ENCODE measurements at places on chromosomes 12 and 14.

- DNase-seq = no peak
Observed at GRCh38 chr14:68333262-68333661, 459.6 kb downstream of the ZFP36L1 start.

DNA sequence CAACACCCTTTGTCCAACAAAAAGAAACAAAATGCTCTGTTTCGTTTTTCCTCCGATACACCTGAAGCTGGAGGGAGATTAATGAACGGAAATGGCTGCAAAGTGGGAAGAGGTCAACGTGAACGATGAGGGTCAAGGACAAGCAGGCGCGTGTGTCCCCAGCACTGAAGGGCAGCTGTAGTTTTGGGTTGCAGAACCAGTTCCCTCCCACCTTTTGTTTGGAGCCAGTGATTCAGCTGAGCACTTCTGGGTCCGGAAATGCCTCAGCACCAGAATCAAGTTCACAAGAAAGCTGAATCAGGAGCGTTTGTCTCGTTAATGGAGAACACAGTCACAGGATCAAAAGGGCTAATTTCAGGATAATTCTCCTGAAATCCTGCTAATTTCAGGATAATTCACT is 51.1 kb upstream of the PWP1 start:
- DNase-seq = no peak

DNA sequence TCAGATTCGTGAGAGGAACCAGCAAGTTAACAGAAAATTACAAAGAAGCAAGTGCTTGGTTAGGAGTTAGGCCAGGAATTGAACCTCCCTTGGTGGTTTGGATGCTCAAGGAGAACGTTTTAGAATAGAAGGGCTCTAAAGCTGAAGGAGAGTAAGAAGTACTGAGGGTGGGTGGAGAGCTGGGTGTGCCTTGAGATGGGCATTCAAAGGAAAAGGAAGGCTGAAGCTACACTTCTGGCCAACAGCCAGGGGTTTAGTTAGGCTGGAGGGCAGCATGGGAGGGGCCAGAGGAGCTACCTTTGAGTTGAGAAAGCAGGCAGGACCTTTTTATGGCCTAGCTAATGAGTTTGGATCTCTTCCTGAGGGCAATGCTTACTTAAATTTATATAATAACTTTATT is 421.2 kb downstream of the CCDC91 start:
- no peak for DNase-seq

DNA sequence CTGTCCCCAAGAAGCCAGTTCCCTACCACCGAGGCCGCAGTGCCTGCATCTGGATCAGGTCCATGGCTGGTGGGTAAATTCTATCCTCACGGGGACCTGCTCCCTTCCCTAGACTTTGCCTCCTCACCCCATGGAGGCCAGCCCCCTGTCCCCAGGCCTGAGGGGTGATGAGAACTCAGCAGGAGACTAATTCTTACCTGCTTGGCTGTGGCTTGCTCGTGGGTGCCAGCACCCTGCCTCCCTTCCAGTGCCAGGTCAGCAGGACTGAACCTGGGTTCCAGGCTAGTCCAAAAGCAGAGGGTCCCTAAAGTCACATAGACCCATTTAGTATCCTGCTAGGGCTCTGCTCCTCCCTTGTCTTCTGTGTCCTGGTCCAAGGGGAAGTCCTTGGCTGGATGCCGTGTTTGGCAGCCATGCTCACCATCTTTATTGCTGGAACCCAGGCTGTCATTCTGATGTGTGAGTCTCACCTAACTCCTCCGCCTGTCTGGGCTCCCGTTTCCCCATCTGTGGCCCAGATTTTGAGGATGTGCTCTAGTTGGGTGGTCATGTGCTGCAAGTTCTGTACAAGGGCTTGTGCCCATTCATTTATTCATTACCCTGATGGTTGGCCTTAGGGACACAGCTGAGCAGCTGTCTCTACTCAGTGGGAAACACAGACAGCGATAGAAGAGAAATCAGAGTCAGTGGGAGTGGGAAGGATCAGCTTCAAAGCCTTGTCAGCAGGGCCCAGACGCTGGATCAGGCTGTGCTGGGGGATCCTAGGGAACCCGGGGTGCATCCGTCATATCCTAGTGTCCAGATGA is 949 bp downstream of the PLBD2 start:
- peak; percentile 40 for DNase-seq

DNA sequence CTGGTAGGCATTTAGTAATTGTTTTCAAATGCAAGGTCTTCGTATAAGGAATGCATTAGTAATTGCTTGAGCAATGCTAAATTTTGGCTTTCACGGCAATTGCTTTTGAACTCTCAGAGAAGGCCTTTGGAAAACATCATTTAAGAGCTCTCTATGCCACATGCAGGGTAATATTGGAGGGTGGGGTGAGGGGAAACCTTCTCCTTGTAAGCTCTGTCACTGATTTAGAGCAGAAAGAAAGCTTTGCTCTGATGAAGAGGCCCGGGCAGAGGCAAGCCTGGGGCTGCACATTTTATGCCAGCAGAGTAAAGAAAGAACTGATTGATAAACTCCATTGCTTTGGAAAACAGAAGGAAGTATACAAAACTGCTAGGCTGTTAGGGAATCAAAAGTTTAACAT is 70.9 kb downstream of the TRIM9 start:
- DNase-seq = no peak

DNA sequence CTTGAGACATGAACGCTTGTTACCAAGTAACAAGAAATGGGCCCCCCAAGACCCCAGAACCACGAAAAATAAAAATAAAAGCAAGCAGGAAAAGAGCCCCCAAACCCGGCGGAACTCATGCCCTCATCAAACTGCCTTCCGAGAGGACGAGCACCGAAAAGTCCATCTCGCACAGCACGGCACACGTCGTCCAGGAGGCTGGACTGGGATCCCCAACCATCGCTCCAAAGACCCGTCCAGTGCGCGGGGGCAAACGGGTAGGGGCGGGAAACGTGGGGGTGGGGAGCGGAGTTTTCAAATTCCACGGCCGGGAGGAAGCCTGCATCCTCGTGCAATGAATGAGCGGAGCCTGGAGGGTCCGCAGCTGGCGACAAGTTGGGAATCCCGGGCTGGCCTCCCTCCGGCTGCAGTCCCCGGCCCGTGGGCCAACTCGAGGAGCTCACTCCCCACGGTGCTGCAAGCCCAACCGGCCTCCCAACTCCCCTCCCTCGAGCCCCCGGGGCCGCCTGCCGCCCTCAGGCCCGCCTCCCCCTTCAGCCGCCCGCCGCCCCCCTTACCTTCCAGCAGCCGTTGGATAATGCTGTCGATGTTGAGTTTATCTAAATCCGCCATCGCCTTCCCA is 484 bp downstream of the PPP1CC start:
- DNase-seq = no peak

- no peak for DNase-seq
Observed at GRCh38 chr12:94571556-94571955, 78.8 kb downstream of the TMCC3 start.

GRCh38 chr14:90970167-90970600 is 90.3 kb downstream of the RPS6KA5 start:
- DNase-seq = no peak

GRCh38 chr12:45200491-45201043 is 15.3 kb upstream of the ANO6 start:
- DNase-seq = peak; percentile 23

- DNase-seq = peak; percentile 92
Observed at GRCh38 chr12:48183091-48183875, at the start of gene CCDC184. Gene CCDC184, plus strand, starts transcription at chr12:48183644. Its CDS starts 479 bp downstream, at chr12:48184123.

DNA sequence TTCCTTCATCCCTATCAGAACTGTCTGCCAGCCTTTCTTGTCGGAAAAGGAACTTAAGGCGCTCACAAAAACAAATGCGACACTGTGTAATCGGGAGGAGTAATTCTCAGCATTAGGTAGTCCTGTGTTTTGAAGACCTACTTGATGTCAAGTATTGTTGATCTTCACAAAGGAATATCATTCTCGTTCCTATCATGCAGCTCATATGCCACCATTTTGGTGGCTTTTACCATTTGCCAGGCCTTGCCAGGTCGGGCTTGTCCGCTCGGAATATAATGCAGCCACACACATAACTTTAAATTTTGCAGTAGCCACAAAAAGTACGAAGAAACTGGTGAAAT is 903 bp upstream of the PPP4R3A start:
- no peak for DNase-seq

DNA sequence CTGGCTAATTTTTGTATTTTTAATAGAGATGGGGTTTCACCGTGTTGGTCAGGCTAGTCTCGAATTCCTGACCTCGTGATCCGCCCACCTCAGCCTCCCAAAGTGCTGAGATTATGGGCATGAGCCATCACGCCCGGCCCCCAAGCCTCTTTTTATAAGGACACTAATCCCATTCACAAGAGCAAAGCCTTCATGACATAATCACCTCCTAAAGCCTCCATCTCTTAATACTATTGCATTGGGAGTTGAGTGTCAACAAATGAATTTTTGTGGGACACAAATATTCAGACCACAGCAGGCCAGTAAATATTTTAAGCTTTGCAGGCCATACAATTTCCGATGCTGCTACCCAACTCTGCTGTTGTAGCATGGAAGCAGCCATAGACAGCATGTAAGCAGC is 10.9 kb downstream of the RNF212B start:
- DNase-seq = no peak

- DNase-seq = no peak
Observed at GRCh38 chr12:92898755-92899154, 30.3 kb downstream of the EEA1 start.

DNA sequence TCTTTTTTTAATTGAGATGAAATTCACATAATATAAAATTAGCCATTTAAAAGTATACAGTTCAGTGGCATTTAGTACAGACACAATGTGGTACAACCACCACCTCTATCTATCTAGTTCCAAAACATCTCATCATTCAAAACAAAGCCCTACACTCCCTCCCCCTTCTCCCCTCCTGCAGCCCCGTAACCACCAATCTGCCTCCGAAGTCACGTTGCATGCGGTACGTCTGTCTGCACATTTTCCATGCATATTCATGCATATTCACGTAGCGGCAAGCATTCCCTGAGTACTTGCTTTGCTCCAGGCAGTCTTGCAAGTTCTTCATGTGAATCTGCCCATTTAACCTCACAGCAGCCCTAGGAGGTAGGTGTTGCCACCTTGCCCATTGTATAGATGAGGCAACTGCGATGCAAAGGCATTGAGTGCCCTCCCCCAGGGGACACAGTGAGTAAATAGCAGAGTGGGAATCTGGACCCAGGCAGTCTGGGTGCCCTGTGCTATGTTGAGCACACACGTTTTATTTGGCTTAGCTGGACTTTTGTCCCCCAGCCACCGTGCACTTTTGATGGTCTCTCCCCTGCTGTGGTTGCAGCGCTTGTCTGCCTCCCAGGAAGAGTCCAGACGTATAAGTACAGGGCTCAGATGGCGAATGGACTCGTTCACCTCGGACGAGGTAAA is 43.4 kb downstream of the RIN3 start:
- no peak for DNase-seq

DNA sequence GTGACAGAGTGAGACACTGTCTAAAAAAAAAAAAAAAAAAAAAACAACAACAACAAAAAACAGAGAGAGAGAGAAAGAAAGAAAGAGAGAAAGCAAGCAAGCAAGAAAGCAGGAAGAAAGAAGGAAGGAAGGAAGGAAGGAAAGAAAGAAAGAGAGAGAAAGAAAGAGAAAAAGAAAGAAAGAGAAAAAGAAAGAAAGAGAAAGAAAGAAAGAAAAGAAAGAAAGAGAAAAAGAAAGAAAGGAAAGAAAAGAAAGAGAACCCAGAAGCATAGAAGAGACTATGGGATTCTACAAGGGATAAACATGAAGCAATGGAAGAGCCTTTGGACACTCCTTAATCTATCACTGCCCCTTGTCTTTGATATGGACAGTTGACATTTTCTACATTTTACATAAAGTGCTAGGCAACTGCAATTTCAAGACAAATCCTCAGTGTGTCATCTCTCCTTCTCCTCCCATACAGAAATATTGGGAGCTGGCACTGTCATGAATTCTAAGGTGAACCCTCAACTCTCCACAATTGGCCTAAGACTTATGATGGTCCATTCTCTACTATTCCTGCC is 151.9 kb upstream of the CPM start:
- DNase-seq = no peak

DNA sequence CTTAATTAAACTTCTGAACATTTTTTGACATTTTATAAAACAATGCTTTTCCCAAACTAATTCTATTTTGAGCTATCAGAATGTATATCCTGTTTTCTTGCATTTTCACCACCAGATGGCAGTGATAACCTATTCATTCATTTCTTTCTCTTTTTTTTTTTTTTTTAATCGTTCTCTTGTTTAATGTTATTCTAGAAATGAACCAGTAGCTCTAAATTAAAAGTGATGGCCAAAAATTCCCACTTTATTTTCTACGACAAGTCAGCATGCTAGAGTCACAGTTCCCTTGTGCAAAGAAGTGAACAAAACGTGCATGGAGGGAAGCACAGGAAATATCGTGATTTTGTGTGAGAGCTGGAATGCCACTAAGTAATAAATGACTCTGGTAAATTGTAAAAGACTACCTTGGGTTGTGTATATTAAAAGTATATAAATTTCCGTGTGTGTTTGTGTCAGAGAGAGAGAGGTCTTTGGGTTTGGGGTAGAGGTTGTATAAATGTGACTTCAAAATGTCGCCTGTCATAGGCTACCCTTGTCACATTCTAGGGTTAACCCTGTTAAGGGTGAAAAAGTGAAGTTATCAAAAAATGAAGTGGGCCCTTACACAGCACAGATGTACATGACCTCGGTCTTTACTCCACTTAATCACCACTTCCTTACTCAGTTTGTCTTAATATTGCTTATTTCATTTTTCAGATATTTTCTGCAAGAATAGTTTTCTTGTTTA is 40.4 kb upstream of the LDHB start:
- DNase-seq = no peak

GRCh38 chr14:61321385-61322010 is at the start of gene PRKCH:
Gene PRKCH, plus strand, starts transcription at chr14:61321579. Its CDS starts 523 bp downstream, at chr14:61322102.
- peak; percentile 92 for DNase-seq

- DNase-seq = no peak
Observed at GRCh38 chr12:51056242-51056641, 8.1 kb downstream of the LETMD1 start.

DNA sequence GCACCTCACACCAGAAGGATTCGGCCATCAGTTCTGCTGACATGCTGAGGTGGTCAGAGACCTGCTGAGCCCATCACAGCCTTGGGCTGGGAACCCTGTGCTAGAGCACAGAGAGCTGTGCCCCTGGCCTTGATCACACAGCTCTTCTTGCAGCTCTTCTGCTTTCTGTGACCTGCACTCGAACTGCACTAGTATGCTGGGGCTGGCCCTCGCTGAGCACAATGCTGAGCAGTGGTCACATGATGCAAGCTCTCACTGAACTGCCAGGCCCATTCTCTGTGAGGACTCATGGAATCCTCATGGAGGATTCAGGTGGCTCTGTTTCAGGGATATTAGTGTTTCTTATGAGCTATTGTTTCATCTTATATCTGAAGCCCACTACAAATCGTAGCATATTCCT is 22.5 kb downstream of the FBXO21 start:
- no peak for DNase-seq

DNA sequence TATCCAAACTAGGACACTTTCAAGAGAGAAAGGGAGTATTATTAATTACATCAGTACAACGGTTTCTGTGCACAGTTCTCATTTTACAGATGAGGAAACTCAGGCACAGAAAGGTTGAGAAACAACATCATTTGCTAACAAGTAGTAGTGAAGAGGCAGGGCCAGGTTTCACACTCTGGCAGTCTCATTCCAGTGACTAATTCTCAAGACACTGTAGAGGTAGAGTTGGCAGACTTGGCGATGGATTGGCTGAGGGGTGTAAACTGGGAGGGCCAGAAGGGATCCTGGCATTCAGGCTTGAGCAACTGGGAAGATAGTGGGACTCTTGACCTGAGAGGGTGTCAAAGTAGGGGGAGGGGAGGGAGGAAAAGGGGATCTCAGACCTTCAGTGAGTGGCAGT is 73.8 kb upstream of the BDKRB2 start:
- DNase-seq = no peak

GRCh38 chr12:21980544-21980943 is 39.3 kb upstream of the ABCC9 start:
- DNase-seq = no peak
